ENCODE measurements at places on chromosomes 2 and 18.

DNA sequence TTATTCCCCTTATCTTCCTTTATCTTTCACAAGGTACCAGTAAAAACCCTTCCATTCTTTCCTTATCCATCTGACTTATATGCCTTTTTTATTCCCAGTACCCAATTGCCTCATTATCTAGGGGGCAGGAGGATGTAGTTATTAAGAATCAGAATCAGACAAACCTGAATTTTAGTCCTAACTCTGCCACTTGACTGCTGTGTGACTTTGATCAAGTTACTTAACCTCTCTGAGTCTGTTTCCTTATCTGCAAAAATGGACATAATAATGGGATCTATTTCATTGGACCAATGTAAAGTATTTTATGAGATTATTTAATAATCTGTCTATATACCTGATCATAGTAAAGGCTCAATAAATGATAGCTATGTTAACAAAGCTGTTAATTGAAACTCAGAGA, 59.6 kb upstream of the SIX3 start:
- DNase-seq, result no peak

- no peak for DNase-seq
Observed at GRCh38 chr18:48676346-48676745, 137.5 kb downstream of the CTIF start.

DNA sequence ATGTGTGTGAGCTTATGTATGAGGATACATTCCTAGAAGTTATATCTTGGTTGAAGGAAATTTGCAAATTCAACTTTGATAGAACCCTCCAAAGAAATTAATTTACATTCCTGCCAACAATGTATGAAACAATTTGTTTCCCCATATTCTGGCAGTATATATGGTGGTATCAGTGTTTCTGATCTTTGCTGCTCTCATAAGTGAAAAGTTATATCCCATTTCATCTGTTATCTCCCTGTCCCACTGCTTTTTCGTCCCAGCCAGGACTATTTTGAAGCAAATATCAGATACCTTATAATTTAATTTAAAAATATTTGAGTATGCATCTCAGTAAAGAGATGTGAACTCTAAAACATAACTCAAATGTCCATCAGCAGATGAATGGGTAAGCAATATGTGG, 7.1 kb downstream of the UBR3 start:
- no peak for DNase-seq

DNA sequence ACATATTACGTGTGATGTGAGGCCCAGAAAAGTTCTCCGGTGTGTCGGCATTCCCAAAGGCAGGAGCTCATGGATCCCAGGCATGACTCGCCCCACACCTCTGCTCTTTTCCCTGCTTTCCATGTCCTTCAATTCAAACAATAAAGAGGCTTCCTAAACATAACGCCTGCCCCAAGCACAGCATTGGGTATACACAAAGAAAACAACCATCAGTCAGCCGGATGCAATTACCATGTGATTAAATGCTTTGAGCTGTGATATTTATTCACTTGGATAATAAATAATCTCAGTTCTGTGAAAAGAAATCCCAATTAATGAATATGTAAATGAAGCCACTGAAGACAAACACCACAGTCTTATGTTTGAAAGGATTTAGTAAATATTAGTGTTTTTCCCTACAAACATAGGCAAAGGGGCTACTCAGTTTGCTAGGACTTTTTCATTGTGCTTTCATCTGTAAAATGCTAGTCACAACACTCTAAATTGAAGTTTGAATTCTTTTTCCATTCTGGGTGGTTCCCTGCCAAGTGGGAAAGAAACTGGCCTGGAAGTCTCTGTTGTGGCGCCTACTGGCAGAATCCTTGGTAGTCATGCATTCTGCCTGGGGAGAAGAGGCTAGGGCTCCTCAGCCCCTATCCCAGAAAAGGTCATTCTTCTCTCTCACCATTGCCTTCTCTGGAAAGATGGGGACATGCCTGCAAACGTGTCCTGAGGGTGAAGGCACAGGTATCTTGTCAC, 144.7 kb downstream of the COL6A3 start:
- no peak for DNase-seq

GRCh38 chr2:101989740-101990460, 1.9 kb upstream of the IL1R2 start:
- no peak for DNase-seq

All from activated CD8-positive, alpha-beta memory T cell treated with anti-CD3 and anti-CD28 coated beads for 1 hour (primary cell).